ENCODE measurements at places on chromosomes 2 and 18. TPM values are rescaled to one million over a fixed set of nuclear protein-coding genes. Genes with fewer than 3 reads are reported as not detected.

GRCh38 chr2:65608916-65609315 lies 176.5 kb upstream of the SPRED2 start:
- no peak for DNase-seq
- H3K27ac ChIP-seq: no peak overlapping the region
- H3K36me3 ChIP-seq: no peaks in the 10 kb centered on the region

- no peaks in the 10 kb centered on the region for H3K36me3 ChIP-seq
- no peaks in the 10 kb centered on the region for H3K4me1 ChIP-seq
- no peak overlapping the region for H3K27ac ChIP-seq
- H3K27me3 ChIP-seq: no peaks in the 10 kb centered on the region
- no peak overlapping the region for H3K4me3 ChIP-seq
- DNase-seq: no peak
Observed at GRCh38 chr18:23092121-23092520, 43.2 kb upstream of the CABLES1 start.

The TRABD2A gene
- total RNA-seq: not detected

GRCh38 chr2:12960671-12961070 lies 243.9 kb downstream of the TRIB2 start:
- no peak overlapping the region for H3K27ac ChIP-seq
- DNase-seq: no peak
- H3K36me3 ChIP-seq: no peaks in the 10 kb centered on the region
- H3K4me3 ChIP-seq: no peak overlapping the region

The PLGLB2 gene
- 2.5 TPM for total RNA-seq

GRCh38 chr2:218870984-218871344 lies 9.7 kb upstream of the WNT10A start:
- H3K27me3 ChIP-seq: peaks cover 25% of the 10 kb centered on the region
- DNase-seq: no peak
- no peak overlapping the region for H3K27ac ChIP-seq
- no peak overlapping the region for H3K4me3 ChIP-seq

The GTF2A1L gene
- 0.67 TPM for total RNA-seq

- H3K27me3 ChIP-seq: no peaks in the 10 kb centered on the region
- H3K36me3 ChIP-seq: no peaks in the 10 kb centered on the region
- H3K27ac ChIP-seq: no peak overlapping the region
Observed at GRCh38 chr18:2236232-2236631, 335.1 kb downstream of the METTL4 start.

The ZNF804A gene
- 1.2 TPM for total RNA-seq

The RAB17 gene
- total RNA-seq: 58.3 TPM

The ATG16L1 gene
- 97.4 TPM for total RNA-seq

- no peaks in the 10 kb centered on the region for H3K27me3 ChIP-seq
- no peak overlapping the region for H3K4me3 ChIP-seq
- no peaks in the 10 kb centered on the region for H3K36me3 ChIP-seq
- DNase-seq: no peak
- H3K27ac ChIP-seq: no peak overlapping the region
Observed at GRCh38 chr18:75958683-75959082, 531.2 kb upstream of the SMIM21 start.

The CCDC141 gene
- total RNA-seq: 8.1 TPM

The RBKS gene
- 8.6 TPM for total RNA-seq

DNA sequence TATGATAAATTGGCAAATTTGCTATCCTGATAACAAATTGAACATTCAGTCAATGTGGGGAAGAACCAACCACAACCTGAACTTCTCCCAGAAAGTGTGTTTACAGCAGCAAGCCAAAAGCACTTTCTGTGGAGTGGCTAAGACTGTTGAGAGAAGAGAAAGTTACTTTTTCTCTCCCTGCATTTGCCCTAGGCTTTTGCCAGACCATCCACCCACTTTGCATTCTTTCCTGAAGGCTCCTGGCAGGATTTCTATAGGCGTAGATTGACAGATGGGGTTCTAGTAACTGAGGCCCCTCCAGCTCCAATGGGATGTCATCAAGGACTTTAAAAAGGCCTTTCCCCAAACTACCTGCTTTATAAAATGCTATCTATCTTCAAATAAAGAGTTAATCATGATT lies 215.2 kb downstream of the GULP1 start:
- no peak overlapping the region for H3K27ac ChIP-seq
- H3K4me1 ChIP-seq: no peaks in the 10 kb centered on the region
- H3K27me3 ChIP-seq: no peaks in the 10 kb centered on the region
- DNase-seq: no peak

The ASIC4 gene
- total RNA-seq: not detected

The TMEM37 gene
- 34.4 TPM for total RNA-seq
